SW 1271 (cell line): ENCODE measurements at places on chromosomes 16 and 17.

- DNase-seq = peak; percentile 62
These were observed 1.7 kb downstream of the HEXIM1 start for GRCh38 chr17:45149669-45150664.

DNA sequence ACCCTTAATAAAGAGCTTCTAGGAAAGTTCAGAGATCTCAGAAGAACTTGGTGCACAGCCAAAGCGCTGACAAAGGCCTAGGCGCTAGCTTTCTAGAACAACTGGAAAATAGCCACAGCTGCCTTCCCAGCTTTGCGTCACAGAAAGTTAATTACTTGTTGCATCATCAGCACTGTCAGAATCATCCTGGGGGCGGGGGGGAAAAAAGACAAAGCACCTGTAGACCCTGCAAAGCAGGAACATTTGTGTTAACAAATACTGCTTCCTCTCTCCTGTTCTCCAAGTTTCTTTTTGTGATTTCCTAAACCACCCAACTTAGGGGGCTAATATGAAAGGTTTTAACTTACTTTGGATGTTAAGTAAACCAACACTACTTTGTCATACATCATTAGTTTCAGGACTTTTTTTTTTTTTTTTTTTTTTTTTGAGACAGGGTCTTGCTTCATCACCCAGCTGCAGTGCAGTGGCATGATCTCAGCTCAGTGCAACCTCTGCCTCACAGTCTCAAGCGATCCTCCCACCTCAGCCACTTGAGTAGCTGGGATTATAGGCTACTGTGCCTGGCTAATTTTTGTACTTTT, 4.8 kb upstream of the AARSD1 start:
- no peak for DNase-seq

DNA sequence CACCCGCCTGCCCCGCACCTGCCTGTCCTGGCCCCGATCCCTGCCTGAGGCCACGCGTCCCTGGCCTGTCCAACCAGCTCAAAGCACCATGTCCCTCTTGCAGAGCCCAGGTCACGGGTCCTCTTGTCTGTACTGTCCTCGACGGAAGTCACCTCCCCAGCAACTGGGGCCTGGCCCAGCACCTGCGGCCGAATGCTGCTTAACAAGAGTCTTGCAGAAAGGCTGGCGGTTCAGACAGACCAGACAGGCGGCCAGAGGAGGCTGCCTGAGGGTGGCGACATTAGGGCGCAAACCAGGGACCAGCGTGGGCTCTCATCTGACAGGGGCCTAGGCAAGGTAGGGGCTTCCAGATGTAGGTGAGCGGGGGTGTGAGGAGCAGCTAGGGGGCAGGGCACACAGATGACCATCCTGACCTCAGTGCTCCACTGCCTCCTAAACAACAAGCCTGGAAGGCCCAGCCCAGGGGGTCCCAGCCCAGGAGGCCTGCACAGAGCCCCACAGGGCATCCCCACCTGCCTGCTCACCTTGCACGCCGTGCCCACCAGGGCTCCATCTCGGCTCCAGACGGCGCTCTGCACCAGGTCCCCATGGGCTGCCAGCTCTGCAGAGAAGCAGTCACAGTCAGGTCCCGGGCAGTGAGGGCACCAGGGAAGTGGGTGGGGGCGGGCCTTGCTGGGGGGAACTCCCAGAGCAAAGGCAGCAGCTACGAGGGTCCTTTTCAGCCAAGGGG, 11.3 kb downstream of the CORO7 start:
- no peak for DNase-seq

- DNase-seq = no peak
These were observed 460.4 kb upstream of the ASIC2 start for GRCh38 chr17:33753452-33753851.

DNA sequence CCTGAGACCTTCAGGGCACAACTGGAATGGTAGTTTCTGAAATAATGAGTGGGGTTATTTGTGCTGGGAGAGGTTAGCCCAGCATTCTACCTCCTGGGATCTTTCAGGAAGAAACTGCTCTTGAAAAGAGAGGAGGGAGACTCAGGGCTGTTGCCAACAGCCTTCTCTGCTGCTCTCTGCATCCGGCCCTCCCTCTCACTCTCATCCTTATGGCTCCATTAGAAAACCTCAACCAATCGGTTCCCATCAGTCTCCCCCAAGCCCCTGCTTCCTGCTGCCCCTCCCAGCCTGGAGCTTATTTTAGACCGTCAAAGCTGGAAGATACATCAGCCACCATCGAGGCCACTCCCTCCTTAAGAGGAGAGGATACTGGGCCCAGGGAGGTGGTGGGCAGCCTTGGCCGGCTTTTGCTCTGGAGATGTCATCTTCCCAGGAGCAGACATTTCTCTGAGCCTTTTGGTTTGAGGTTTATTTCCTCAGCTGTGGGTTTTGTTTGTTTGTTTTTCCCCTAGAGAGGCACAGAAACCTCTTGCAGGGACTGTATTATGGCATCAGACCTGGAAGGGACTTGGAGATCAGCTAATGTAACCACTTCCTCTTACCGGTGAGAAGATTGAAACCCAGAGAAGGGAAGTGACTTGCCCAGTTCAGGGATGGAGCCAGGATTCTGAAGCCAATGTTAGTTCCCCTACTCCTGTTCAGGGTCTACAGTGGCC, 2.7 kb downstream of the MPRIP start:
- DNase-seq = no peak

DNA sequence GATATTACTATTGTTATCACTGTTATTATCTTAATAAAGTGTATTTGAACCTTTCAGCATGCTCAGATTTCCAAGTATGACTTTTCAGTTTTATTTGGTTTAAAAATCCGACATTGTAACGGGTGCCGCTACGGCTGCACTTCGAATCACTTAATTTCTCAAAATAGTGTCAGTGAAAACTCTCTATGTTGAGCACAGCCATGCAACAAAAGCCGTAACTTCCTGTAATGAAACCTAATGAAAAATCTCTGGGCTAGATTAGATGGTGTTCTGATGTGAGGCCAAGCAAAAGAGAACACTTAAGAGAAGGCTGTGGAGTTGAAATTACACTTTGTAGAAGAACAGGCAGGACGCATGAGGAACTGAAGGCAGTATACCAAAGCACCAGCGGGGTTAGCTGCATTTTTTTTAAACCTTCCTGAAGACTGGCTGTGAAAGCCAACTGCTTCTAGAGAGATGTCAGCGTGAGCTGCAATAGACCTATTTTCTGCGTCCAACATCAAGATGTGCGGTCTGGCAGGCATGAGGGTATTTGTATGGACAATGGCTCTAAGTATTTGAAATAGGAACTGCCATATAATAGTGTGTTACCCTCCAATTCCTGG, 1545.0 kb upstream of the GOT2 start:
- DNase-seq = no peak

DNA sequence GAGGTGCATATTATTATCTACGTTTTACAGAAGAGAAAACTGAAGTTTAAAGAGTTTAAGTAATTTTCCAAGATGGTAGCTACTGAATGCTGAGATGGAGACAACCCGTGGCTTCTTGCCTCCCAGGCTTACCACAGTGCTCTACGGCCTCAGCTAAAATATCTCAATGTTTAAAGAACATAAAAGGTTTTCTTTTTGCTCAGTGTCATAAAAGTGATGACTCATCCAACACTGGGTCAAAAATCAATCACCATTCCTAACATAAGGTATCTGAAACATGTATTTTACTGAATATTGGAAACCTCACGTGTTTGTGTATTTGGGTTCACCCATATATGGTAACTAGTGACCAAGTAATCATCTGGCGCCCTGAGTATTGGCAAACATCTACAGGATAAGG, 18.4 kb downstream of the ABCA9 start:
- no peak for DNase-seq

DNA sequence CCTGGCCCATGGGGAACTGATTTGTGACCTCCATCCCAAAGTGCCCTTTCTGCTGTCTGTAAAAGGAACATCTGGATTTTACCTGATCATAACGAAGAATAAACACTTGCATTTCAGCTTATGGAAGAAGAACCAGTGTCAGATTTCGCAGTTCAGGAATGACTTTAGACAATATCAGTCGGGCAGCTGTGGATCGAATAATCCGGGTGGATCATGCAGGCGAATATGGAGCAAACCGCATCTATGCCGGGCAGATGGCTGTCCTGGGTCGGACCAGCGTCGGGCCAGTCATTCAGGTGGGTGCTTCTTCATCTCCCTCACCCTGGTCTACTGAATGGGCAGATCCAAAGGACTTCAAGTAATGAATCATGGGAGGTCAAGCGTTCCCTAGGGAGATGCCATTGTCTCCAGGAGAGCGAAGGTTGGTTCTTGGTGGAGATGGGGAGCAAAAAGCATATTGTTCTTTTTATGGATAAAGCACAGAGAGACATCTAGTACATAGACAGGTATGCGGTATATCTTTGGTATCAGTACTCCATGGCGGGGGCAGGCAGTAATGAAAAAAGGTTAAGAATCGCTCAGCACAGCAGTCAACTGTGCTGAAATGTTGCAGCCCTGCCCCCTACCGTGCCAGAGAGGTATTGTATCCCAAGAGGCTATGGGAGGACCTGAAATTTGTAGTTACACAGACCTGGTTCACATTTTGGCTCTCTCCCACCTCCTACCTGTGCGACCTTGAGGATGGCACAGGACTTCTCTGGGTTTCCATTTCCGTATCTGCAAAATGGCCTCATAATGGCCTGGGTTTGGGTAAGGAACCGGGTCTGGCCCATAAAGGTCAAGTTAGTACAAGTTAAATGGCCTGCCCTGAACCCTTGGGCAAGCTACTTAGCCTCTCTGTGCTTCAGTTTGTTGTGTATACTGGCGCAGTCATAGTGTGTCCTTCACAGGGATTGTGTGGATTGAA, 4.7 kb downstream of the COQ7 start:
- no peak for DNase-seq

DNA sequence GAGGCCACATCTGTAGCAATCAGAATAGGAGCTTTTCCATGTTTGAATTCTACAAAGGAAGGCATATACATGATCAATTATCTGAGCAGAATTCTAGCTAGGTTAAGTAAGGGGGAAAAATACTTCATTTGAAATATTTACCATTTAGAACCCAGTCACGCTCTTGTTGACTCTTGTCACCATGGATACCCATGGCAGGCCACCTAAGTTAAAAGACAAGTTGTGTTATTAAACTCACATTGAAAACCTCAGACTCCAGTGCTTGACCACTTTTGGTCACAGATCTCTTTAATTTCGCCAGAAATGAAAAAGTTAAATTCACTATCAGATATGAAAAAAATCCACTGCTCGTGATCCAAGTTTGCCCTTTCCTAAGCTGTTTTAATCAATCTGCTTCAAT, 4.1 kb downstream of the DDX5 start:
- DNase-seq = no peak

- no peak for DNase-seq
These were observed 7.7 kb downstream of the CBX4 start for GRCh38 chr17:79831265-79832217.

DNA sequence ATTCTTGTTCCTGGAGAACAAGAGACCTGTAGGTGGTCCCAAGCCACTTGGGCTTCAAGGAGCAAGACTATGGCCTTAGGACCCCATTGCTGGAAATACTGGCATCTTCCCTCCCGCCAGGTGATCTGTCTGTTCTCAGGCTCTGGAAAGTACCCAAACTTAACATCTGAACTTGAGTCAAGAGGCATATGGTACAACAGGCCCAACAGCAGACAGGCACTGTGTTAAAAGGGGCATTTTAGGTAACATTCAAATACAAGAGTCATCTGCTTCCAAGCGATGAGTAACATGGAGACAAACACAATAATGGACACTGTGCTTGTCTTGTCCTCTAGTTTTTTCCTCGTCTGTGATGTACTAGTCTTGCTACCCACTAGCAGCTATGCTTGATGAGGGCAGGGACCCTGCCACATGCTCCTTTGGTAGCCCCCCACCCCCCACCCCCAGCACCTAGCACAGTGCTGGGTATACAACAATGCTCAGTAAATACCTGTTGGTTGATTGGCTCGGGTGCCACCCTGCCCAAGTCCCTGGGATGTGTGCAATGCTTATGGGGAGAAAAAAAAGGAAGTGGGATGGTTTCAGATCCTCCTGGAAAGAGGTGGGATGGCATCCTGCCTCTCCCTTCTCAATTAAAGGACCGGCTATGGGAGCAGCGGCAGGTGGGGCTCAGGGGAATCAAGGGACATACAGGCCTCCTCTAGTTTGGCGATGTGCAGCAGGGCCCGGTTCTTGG, 19.4 kb downstream of the CSF3 start:
- no peak for DNase-seq

DNA sequence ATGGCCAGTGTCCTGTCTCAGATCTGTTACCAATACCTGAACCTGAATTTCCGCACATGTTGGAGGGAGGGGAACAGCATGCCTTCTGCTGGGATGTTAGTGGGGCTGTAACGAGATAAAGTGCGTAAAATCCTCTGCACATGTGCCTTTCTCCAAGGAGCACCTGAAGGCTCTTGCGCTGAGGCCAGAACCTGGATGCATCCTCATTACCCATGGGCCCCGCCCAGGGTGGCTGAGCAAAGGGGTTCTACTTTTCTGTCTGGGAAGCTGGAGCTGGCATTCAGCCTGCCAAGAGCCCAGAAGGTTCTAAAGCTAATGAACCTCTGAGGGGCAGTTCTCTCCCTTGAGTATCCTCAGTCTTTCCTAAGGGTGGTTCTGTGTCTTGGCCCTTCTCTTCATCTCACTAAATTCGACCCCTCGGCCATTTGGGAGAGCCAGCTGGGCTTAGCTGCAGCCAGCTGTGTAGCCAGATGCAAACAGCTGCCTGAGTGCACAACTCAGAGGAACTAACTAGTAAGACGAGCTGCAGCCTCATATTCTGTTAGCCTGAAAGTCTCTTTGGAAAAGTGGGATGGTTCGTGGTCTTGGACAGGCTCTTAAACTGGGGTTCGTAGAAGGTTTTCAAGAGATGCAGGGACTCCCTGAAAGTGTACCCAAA, 2.5 kb downstream of the ITGA3 start:
- DNase-seq = peak; percentile 38

GRCh38 chr16:22018559-22018958, 10.6 kb downstream of the MOSMO start:
- no peak for DNase-seq

GRCh38 chr17:39080421-39081078, 70.9 kb downstream of the PLXDC1 start:
- no peak for DNase-seq

- DNase-seq = no peak
These were observed 11.6 kb upstream of the CAMKK1 start for GRCh38 chr17:3904501-3904900.

DNA sequence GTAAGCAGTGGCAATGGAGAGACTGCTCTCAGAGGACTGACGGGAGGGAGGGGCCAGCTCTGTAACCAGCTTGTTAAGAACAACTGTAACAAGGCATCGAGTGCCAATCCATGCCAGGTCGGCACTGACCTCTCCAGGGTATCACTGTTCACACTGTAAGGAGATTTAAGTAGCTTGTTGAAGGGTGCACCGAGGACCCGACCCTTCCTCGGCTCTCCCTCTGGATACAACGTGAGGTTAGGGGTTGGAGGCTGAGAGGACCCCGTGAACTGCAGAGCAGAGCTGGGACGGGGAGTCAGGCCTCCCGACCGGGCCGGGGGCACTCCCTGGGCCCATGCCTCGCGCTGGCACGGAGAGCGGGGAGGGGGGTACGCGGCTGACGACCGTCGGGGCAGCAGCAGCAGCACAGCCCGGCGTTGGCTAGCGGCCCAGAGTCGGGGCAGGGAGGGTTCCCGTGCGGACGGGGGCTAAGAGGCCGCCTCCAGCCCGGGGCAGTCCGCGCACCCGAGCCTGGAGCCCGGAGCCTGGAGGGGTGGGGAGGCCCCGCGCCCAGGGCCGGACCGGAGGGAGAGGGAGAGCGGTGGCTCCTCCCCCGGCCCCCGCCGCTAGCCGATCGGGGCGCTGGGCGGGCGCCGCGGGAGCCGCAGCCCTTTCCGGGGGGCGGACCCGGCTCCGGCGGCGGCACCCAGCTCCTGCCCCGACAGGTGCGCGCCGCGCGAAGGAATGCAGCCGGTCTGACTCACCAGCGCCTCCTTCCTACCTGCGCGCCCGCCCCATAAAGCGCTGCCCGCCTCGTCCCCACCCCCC, at the start of gene ITGB4:
ITGB4 (plus strand) TSS at position 804 of the 807 bp plus-strand sequence. CDS start 3,245 bp downstream, outside the sequence.
- DNase-seq = no peak
